H9 (cell line): ENCODE measurements at places on chromosomes 3 and 15. TPM values are rescaled to one million over a fixed set of nuclear protein-coding genes. Genes with fewer than 3 reads are reported as not detected.

- H3K27me3 ChIP-seq = no peaks in the 10 kb centered on the region
- no peak overlapping the region; the same call in 2 of the 3 replicates for H3K4me3 ChIP-seq
- peaks cover 5% of the 10 kb centered on the region; the same call in 1 of the 2 replicates for H3K36me3 ChIP-seq
- no peak for DNase-seq
These were observed 85.1 kb downstream of the PDCD6IP start for GRCh38 chr3:33883538-33883950.

GRCh38 chr15:63991706-63992105 lies 54.6 kb downstream of the DAPK2 start:
- no peaks in the 10 kb centered on the region; the same call in 1 of the 2 replicates for H3K27me3 ChIP-seq
- no peak for DNase-seq
- H3K4me1 ChIP-seq = no peaks in the 10 kb centered on the region
- H3K36me3 ChIP-seq = no peaks in the 10 kb centered on the region
- H3K4me3 ChIP-seq = no peak overlapping the region

DNA sequence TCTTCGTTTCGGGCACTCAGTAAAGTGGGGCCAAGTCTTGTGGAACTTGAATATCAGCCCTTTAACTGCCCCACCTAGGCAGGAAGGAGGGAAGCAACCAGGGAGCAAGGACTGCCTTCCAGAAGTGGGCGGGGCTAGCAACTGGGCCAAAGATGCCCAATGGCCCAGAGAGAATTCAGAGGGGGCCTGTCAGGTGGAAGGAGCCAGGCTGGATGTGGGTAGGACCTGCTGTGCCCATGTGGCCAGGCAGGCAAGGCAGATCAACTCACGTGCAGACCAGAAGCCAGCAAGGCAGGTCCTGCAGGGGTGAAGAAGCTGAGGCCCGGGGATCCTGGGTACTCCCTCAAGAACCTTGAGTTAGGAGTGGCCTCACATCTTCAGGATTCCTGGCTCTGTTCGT lies 5.5 kb downstream of the MAP6D1 start:
- DNase-seq = peak; percentile 47
- H3K27me3 ChIP-seq = no peaks in the 10 kb centered on the region
- no peaks in the 10 kb centered on the region for H3K4me1 ChIP-seq
- H3K36me3 ChIP-seq = no peaks in the 10 kb centered on the region; the same call in none of the 3 replicates
- no peak overlapping the region for H3K4me3 ChIP-seq

DNA sequence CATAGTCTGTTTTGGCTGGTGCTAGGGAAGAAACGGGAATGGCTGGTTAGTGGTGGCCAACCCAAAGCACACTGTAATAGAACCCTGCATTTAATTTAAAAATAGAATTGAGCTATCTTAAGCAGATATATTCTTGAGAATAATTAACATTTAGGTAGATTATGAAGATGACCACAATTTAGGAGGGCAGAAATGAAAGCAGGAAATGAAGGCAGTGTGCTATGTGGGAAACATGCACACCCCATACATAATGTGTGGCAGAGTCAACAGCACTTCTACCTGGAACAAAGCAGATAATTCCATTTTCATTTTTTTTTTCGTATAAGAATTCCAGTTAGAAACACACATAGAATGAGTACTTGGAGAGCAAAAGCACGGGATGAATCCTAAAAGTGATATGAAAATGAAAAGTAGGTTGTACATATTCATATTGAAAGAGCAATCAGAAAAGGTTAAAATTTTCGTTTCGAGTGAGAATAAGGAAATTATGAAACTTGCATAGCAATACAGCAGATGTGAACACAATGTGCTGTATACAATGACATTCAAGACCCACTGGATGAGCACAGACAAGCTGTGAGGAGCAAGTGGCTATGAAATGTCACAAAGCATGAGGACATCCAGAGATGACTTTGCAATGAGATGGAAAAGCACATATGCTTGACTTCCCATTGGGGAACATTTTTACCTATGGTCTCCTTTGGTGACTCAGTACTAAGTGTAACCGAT lies 102.6 kb downstream of the TFG start:
- no peak overlapping the region for H3K4me3 ChIP-seq
- DNase-seq = no peak

DNA sequence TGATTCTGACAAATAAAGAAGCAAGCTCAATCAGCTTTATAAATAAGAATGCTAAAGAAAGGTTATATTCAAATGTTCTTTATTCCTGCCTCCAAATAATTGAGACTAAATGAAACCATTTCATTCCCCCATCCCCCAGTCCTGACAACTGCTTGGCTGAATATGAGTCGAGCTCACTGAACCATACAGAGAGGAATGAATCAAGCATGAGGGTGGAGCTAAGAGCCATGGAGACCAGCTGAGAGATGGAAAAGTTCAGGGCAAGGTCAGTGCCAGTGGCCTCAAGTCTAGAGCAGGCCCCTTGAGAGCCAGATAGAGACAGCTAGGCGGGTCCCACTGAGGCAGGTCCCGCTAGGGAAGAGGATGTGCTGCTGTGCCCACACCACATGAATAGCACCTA lies 188.7 kb upstream of the EIF1B start:
- H3K36me3 ChIP-seq = no peaks in the 10 kb centered on the region
- H3K4me3 ChIP-seq = no peak overlapping the region
- H3K4me1 ChIP-seq = no peaks in the 10 kb centered on the region
- H3K27me3 ChIP-seq = no peaks in the 10 kb centered on the region

DNA sequence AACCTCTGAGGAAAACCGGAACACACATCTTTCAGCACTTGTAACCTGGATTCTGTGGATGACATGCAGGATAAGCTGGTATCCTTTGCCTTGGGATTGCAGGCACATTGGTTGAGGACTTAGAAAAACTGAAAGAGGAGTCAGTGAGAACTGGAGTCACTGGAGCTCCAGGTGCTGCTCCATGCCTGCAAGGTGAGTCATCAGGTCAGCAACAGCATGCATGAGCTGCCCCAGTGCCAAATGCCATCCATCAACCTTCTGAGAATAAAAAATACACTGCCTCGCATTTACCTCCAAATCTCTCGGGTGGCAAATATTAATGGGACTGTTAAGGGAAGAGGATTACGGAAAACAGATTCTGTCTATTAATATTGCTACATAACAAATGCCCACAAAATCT lies 729.1 kb downstream of the NTRK3 start:
- DNase-seq = peak; percentile 45
- H3K4me1 ChIP-seq = no peaks in the 10 kb centered on the region
- no peak overlapping the region for H3K4me3 ChIP-seq
- no peaks in the 10 kb centered on the region for H3K27me3 ChIP-seq
- H3K27ac ChIP-seq = no peak overlapping the region
- no peaks in the 10 kb centered on the region; the same call in 2 of the 3 replicates for H3K36me3 ChIP-seq

DNA sequence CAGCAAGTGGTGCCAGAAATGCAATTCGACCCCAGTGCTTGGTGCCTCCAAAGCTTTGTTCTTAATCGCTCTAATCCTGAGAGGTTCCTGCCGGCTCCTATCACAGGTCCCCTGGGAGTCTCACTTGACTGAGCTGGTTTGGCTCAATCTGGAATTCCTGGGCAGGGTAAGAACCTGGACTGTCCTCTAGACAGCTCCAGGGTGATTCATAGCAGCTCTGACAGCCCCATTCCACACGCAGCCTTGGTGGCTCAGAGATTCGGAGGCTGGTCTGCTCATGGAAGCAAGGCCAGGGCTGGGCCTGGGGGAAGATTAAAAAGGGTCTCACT lies 37.9 kb downstream of the MYO5C start:
- no peak overlapping the region for H3K27ac ChIP-seq
- H3K4me1 ChIP-seq = peaks cover 10% of the 10 kb centered on the region; the same call in 1 of the 2 replicates
- no peak overlapping the region for H3K4me3 ChIP-seq

GRCh38 chr15:100788418-100789105 lies 91.1 kb upstream of the ALDH1A3 start:
- no peak for DNase-seq
- no peaks in the 10 kb centered on the region for H3K4me1 ChIP-seq
- H3K27ac ChIP-seq = no peak overlapping the region
- H3K36me3 ChIP-seq = no peaks in the 10 kb centered on the region
- no peak overlapping the region for H3K4me3 ChIP-seq

- H3K27ac ChIP-seq = no peak overlapping the region
- peaks cover 6% of the 10 kb centered on the region; the same call in 1 of the 2 replicates for H3K4me1 ChIP-seq
- H3K36me3 ChIP-seq = no peaks in the 10 kb centered on the region
- H3K4me3 ChIP-seq = no peak overlapping the region
These were observed 60.5 kb downstream of the NR2F2 start for GRCh38 chr15:96390986-96391385.

GRCh38 chr15:31439328-31439727 lies 112.7 kb downstream of the KLF13 start:
- H3K36me3 ChIP-seq = no peaks in the 10 kb centered on the region
- H3K4me3 ChIP-seq = no peak overlapping the region
- DNase-seq = peak; percentile 63
- no peak overlapping the region for H3K27ac ChIP-seq
- H3K4me1 ChIP-seq = no peaks in the 10 kb centered on the region

DNA sequence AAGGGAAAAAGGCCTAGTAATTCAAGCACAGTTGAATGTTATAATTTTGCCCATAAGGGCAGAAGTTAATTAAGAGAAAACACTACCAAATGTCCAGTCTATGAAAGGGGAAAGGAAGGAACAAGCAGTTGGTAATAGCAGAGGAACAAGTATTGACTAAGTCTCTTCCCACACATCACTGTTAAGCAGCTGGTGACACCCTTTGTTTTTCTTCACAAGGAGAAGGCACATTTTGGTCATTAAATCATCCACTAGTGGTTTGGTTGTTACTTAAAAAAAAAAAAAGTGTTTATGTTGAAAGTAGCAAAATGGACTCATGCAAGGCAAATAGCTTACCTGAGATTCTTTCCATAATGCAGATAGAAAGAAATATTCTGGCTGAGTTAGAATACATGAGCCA lies 321.4 kb upstream of the NECTIN3 start:
- no peaks in the 10 kb centered on the region for H3K36me3 ChIP-seq
- no peak overlapping the region for H3K4me3 ChIP-seq
- no peaks in the 10 kb centered on the region for H3K27me3 ChIP-seq
- H3K27ac ChIP-seq = no peak overlapping the region

GRCh38 chr15:48477795-48478360 lies 146.6 kb downstream of the DUT start:
- H3K4me3 ChIP-seq = no peak overlapping the region
- H3K27ac ChIP-seq = no peak overlapping the region
- H3K4me1 ChIP-seq = no peaks in the 10 kb centered on the region
- H3K36me3 ChIP-seq = no peaks in the 10 kb centered on the region
- no peaks in the 10 kb centered on the region for H3K27me3 ChIP-seq
- DNase-seq = no peak

- DNase-seq = no peak
- H3K27me3 ChIP-seq = no peaks in the 10 kb centered on the region
- H3K4me3 ChIP-seq = no peak overlapping the region
These were observed 18.0 kb upstream of the FSTL1 start for GRCh38 chr3:120468635-120469295.

GRCh38 chr15:98441599-98441998 lies 206.7 kb upstream of the IGF1R start:
- H3K4me1 ChIP-seq = no peaks in the 10 kb centered on the region
- no peaks in the 10 kb centered on the region for H3K27me3 ChIP-seq
- no peak for DNase-seq
- no peaks in the 10 kb centered on the region for H3K36me3 ChIP-seq

DNA sequence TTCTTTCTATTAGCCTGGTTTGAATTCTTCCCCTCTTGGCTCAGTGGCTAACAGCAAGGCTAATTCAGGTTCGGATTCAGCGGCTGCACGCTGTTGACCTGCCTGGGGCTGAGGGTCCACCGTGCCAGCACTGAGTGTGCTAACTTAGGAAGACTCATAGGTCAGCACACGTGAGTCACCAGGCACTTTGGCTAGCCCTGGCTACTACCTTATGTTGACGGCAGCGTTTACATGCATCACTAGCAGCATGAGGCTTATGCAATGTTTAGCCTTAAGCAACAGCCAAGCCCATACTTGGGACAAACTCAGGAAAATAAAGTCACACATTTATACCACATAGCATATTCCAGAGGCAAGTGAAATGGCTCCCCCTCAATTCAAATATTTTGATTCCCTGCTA lies 137.7 kb downstream of the RAB11A start:
- no peaks in the 10 kb centered on the region for H3K36me3 ChIP-seq
- H3K27ac ChIP-seq = no peak overlapping the region
- peaks cover under 1% of the 10 kb centered on the region; the same call in 1 of the 2 replicates for H3K4me1 ChIP-seq
- no peak for DNase-seq
- no peak overlapping the region for H3K4me3 ChIP-seq

DNA sequence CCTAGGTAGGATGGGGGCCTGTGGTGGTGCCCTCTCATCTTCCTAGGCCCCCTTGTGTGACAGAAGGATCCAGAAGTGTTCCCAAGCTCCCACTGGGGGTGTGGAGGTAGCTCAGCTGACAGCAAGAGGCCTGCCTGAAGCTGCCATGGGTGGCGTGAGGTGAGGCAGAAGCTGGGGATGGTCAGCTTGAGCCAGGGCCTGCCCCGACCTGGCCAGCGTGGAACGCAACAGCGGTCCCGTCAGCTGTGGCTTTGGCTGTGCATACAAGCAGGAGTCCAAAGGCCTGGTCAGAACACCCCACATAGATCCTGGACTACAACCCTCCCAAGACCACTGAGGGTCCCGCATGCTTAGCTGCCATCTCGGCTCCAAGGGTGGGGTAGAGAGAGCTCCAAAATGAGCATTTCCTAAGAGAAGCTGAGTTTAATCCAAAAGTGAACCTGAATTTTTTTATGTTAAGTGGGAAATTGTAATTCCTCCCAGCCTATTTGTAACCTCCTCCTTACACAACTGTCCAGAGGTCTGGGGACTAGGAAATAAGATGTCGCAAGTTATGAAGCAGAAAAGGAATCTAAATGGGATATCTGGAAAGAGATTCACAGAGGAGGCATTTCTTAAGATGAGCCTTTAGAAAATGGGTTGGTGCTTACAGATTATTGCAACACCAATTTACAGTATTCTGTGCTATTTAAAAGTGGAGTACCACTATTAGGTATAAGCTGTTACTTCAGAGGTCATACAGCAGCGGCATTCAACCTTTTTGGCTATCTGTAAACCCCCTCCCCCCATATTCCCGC lies 9.9 kb upstream of the PLA2G4D start:
- no peaks in the 10 kb centered on the region; the same call in 1 of the 2 replicates for H3K27me3 ChIP-seq
- no peaks in the 10 kb centered on the region for H3K36me3 ChIP-seq
- no peak for DNase-seq
- no peak overlapping the region for H3K27ac ChIP-seq

LXN gene
- total RNA-seq = 6.7 and 7.7 TPM in 2 replicates

NFKBIZ gene
- 11.1 TPM in 2 replicates for total RNA-seq

NECTIN3 gene
- total RNA-seq = 52.0 and 53.7 TPM in 2 replicates

GXYLT2 gene
- total RNA-seq = 2.0 and 2.6 TPM in 2 replicates

UACA gene
- 36.1 and 38.0 TPM in 2 replicates for total RNA-seq

CLEC3B gene
- not detected in 2 replicates for total RNA-seq

HHATL gene
- total RNA-seq = 0.46 TPM in 1 of 2 replicates, not detected in the other

AGBL1 gene
- total RNA-seq = not detected in 2 replicates

MOBP gene
- 0.13 TPM in 1 of 2 replicates, not detected in the other for total RNA-seq

COL8A1 gene
- 0.17 and 0.26 TPM in 2 replicates for total RNA-seq
